GM23338 (cell line): ENCODE measurements at places on chromosomes 3 and 15. TPM values are rescaled to one million over a fixed set of nuclear protein-coding genes. Genes with fewer than 3 reads are reported as not detected.

MEIS2 gene
- not detected in 2 replicates for total RNA-seq

DNA sequence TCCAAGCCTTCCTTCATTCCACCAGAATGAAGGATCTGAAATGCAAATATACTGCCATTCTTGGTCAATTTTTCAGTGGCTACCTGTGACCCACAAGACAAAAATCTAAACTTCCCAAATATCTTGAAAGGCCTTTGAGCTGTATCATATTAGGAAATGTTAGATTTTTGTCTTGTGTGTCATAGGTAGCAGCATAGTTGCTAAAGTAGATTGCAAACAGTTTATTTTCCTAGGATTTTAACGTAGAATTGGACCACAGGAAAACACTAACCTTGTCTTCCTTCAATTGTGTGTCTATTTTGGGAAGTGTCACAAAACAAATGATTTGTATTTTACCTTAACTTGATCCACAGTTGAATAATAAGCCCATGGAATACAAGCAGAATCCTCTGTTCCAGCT lies 42.4 kb downstream of the CP start:
- no peak for DNase-seq

RARRES1 gene
- total RNA-seq: 0.10 TPM in 1 of 2 replicates, not detected in the other

- DNase-seq: no peak
Measured at GRCh38 chr15:40233727-40234577, 4.9 kb upstream of the PAK6 start.

DNA sequence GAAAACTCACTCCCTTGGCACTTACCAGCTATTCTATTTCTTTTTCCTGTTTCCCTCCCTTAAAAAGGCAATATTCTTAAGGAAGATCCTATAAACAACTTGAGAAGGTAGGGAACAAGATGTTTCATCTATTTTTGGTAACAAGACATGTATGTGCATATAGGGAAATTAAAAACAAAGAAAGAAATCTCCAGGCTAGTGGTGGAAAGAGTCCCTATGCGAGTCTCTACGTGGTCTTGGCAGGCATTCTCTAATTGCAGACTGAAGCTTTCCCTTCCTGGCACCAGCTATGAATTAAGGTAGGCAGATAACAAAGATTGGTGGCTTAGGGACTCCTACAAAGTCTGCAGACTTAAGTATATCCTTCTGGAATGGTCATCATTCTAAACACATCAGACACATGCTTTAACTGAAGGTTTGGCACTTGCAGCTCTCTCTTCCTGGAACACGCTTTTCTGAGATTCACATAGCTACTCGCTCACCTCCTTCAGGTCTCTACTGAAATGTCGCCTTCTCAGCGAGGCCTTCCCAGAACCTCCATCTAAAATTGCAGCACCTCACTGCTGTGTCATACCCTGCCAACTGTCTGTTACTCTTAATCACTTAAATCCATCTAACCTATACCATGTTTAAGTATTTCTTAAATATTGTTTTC lies 336.0 kb downstream of the VGLL3 start:
- peak; percentile 31 for DNase-seq

- DNase-seq: no peak
Measured at GRCh38 chr3:151283907-151284461, 5.6 kb upstream of the P2RY14 start.

KCNH8 gene
- 2.0 and 3.4 TPM in 2 replicates for total RNA-seq
